Diencephalon (tissue), 1 donor: ENCODE measurements at places on chromosomes 11 and 22. TPM values are rescaled to one million over a fixed set of nuclear protein-coding genes. Genes with fewer than 3 reads are reported as not detected.

Gene GPR83
- total RNA-seq, result 4.4 TPM

Gene DTX4
- 52.4 TPM for total RNA-seq

Gene TRIM49
- 0.23 TPM for total RNA-seq

Gene LUZP2
- 131 TPM for total RNA-seq

Gene CCND1
- total RNA-seq, result 19.1 TPM

Gene EFCAB6
- 12.0 TPM for total RNA-seq

Gene NFAM1
- total RNA-seq, result 1.6 TPM

Gene RAPSN
- total RNA-seq, result not detected

Gene NCR3LG1
- 17.1 TPM for total RNA-seq

Gene IL17RA
- 7.8 TPM for total RNA-seq

Gene TRIM51
- total RNA-seq, result not detected

Gene MRGPRX4
- not detected for total RNA-seq

Gene FAM118A
- 34.1 TPM for total RNA-seq

Gene NXPE2
- total RNA-seq, result 1.4 TPM

Gene OR6T1
- not detected for total RNA-seq

Gene C1QTNF4
- total RNA-seq, result 33.2 TPM

Gene MS4A3
- total RNA-seq, result 1.6 TPM
